ENCODE measurements at places on chromosomes 3 and 15.

- no peak for DNase-seq
Measured at GRCh38 chr3:42714171-42714852, 11.7 kb upstream of the HHATL start.

DNA sequence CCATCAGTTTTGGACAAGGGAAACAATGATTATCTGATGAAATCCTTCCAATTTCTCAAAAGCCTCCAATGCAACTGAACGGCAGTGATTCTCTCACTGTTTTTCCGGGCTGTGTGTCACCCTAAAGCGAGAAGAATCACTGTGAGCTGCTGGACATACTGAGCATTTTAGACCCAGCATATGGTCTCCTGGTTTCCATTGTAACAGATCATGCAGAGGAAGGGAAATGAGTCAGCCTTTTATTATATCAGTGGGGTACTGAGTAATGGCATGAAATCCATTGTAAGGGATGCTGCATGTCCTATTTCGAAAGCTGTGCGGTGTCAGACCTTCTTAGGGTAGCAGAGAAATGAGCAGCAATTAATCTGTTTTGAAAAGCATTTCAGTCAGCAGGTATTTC lies 287.1 kb downstream of the IL5RA start:
- DNase-seq: no peak

DNA sequence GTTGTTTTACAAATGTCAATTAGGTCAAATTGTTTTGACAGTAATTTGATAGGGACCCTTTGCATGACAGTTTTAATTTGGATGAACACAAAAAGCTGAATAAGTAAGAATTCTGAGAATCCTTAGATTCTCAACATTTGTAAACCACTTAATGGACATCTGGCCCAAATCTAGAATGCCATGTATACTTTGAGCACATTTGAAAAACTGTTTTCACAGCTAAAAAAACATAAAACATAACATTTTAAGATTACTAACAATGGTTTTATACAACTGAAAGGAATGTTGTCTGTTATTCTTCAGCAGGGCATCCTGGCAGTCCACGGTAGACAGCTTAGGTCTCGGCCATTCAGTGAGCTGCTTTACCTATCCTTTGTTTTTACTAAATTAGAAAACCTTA lies 34.5 kb upstream of the TM2D3 start:
- DNase-seq: no peak

DNA sequence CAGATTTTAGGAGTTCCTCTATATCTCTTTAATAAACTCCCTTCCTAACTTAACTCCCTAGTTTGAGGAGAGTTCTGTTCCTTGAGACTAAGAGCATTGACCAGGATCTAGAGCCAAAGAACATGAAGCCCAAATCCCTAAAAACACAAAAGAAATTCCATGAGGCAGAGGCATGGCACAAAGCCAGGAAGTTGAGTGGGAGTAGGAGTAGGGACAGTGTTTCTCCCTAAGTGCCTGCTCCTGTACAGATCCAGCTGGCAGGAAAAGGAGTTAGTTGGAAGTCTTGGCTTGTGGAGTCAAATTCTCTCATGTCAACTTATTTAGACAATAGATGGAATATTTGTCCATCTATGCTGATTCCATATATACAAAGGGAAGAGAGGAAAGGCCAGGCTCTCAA lies 11.4 kb downstream of the ACTC1 start:
- no peak for DNase-seq

GRCh38 chr3:29695201-29695600 lies 414.3 kb downstream of the RBMS3 start:
- no peak for DNase-seq

GRCh38 chr15:70530503-70530902 lies 232.9 kb downstream of the UACA start:
- DNase-seq: no peak

- DNase-seq: no peak
Measured at GRCh38 chr15:99485153-99485961, 80.4 kb upstream of the MEF2A start.

GRCh38 chr15:53129121-53129904 lies 339.2 kb upstream of the ONECUT1 start:
- no peak for DNase-seq

DNA sequence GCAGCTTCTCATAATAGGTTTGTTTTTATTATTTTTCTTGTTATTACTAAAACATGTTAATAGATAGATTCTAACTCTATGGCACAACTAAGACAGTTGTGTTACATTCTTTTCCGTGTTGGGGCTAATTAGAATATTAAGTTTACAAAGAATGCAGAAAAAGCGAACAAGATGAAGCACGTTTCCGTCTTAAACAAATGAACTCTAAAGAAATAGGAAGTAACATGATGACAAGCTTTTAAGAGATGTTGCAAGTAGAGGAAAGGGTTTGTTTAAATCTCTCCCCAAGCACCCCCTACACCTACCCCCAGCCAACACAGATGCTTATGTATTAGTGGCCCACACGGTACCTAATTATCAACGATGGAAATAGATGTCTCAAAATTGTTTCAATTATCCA lies 207.1 kb downstream of the TP63 start:
- no peak for DNase-seq

- no peak for DNase-seq
Measured at GRCh38 chr3:54071601-54072000, 50.8 kb upstream of the CACNA2D3 start.

- no peak for DNase-seq
Measured at GRCh38 chr3:129052675-129053074, 7.9 kb upstream of the GP9 start.

DNA sequence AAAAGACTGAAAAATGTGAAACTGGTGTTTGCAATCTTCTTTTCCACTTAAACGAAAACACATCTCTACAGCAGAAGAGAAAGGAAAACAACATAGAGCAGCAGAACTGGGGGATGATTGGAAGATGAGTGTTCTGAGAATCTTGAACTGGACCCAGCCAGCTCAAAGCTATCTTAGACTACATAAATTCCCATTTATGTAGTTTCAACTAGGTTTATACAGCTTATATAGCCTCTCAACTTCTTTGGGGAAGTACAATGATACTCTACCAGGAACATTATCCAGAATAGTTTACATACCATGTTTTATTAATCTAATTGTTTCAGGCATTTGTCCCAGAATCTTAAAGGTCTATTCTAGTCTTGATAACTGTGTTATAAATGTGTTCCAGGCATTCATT lies 658.2 kb upstream of the LMCD1 start:
- DNase-seq: no peak

GRCh38 chr15:83358972-83359564 lies 74.6 kb upstream of the BNC1 start:
- no peak for DNase-seq

DNA sequence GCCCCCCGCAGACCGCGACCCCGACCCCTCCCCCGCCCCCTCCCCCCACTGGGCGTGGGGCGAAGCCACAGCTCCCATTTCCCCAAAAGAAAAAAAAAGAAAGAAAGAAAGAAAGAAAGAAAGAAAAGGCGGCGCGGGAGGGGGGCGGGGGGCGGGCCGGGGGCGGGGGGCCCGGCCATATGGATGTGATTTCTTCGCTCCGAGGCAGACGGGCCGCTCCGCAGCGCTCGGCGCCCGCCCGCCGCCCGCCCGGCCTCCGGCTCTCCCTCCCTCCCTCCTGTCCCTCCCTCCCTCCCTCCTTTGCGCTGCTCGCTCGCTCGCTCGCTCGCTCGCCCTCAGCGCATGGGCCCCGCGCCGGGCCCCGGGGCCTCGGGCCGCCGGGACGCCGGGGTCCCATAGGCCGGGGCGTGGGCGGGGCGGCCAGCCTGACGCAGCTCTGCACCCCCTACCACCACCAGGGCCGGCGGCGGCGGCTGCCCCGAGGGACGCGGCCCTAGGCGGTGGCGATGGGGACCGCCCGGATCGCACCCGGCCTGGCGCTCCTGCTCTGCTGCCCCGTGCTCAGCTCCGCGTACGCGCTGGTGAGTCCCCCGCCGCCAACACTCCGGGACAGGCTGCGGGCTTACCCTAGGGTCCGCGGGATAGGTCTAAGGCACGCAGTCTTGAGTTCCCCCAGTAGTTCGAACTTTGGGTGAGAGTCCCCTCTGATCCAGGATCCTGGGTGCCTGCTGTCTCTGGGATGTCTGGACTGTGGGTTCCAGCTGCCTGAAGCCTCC lies 5.7 kb downstream of the PTH1R start:
- DNase-seq: no peak

DNA sequence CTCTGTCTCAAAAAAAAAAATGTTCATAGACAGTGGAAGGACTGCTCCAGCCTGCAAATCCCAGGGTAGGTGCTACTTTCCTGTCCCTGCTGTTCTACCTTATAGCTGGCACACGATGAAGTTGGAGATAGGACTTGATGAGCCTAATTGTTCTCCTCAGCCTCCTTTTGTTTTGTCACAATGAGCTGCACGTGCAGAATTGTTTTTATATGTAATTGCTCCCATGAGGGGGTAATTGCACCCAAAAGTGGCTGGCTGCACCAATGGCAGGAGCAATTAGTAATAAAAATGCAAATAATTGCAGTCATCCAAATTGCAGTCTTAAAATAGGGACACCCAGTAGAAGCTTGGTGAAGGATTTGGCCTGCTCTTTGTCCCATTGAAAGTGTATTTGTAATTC lies 63.0 kb upstream of the PFN2 start:
- DNase-seq: no peak

DNA sequence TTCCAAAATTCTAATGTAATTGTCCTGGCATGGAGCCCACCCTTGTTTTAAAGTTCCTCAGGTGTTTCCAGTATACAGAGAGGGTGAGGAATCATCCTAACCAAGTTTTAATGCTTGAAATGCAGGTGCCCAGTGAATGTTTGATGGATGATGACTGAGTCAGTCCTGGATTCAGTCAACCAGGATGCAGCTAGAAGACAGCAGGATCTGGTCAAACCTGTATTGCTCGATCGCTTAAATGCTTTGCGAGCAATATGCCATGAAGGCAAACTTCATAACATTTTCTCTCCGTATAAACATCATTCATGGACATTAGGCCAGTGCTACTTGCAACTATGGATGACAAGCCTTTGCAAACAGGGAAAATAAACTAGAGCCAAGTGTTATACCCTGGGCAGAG lies 591.2 kb downstream of the RSL24D1 start:
- no peak for DNase-seq

DNA sequence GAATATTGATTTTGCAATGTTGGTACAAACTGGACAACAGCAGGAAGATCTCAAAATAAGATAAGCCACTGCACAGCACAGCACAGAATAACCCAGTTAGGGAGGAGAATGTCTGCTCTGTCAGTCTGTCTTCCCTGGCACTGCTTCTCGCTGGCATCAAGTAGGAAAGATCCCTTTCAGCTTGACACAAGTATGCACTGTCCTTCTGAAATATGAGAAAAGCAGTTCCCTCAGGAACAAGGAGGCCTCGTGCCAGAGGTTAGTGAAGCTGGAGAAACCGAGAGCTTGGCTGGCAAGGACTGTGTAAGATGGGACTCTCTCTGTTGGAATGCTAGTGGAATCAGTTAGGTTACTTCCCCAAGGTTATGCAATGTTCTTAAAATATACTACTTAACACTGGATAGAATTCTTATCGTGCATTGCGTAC lies 59.1 kb downstream of the FMN1 start:
- DNase-seq: no peak

DNA sequence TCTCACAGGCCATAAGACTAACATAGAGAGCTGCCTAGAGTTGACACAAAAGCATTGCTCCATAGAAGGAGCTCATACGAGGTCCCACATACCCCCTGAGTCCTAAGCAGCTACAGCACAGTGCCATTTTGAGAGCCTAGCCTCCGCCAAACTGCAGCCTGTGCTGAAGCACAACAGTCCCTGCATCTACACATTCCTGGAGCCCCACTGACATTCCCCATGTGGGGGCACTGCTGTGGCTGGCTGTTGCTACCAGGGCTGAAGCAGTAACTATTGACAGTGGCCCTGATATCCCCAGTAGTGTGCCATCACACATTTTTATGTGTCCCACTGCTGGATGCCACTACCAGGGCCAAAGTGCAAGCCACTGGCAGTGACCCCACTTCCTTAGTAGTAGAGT lies 80.3 kb downstream of the CERS3 start:
- DNase-seq: no peak

- no peak for DNase-seq
Measured at GRCh38 chr3:127495821-127496655, 94.5 kb downstream of the TPRA1 start.

GRCh38 chr15:90232941-90233386 lies 777 bp downstream of the CIB1 start:
- DNase-seq: peak; percentile 43

- DNase-seq: peak; percentile 39
Measured at GRCh38 chr15:52567871-52568600, 794 bp downstream of the ARPP19 start.

DNA sequence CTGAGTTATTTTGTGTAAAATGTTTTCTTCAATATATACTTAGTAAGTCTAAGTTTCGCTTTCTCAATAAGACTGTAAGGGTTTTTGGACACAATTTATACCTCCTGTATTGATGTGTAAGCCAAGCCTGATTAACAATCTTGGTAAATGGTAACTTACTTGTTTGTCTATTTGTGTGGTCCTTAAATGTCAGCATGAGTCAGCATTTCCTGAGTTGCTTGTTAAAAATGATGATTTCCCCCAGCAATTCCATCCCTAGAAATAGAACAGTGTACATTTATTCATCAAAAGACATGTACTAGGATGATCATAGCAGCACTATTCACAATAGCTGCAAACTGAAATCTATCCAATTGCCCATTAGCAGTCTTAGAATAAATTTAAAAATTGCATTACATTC lies 53.4 kb upstream of the LRIG1 start:
- no peak for DNase-seq

- DNase-seq: no peak
Measured at GRCh38 chr3:36647423-36647853, 116.9 kb downstream of the DCLK3 start.

- DNase-seq: no peak
Measured at GRCh38 chr3:122502139-122502538, 12.6 kb downstream of the KPNA1 start.

DNA sequence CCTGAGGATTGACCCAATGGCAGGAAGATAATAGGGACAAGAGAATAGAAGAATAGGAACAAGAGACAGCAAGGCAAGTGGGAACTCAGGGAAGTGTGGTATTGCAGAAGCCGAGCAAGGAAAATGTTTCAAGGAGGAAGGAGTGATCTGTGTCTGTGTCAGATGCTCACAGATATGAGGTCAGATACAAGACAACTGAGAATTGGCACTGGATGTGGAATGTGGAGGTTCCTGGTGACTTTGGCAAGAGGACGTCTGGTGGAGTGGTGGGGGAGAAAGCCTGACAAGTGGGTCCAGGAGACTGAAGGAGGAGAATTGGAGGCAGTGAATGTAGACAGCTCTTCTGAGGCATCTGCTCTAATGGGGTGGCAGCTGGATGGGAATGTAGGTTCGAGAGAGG lies 24.1 kb downstream of the GYG1 start:
- DNase-seq: no peak

GRCh38 chr3:185807445-185808068 lies 17.3 kb downstream of the IGF2BP2 start:
- no peak for DNase-seq

DNA sequence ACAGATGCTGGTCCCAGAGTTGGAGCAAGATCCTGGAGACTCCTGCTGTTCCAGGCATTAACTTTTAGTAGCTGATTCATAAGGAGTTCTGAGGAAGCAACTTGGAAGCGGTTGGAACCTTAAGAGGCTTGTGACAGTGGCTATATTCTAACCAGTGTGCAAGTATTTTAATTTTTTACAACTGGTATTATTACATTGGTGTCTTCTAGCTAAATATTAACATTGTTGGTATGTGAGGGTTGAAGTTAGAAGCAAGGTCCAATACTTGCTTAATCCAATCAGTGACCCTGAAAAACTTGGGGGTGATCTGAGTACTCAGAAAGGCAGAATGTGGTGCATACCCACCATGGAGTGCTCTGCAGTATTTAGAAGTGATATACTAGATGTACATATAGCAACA lies 1.5 kb upstream of the OR4F15 start:
- DNase-seq: no peak
